AG20443 (cell line): ENCODE measurements at places on chromosomes 3 and 15.
A peak's percentile ranks its signal among the peaks of the same experiment; 100 is the strongest.

- DNase-seq, result no peak
Measured at GRCh38 chr15:76440441-76440840, 103.9 kb downstream of the ISL2 start.

DNA sequence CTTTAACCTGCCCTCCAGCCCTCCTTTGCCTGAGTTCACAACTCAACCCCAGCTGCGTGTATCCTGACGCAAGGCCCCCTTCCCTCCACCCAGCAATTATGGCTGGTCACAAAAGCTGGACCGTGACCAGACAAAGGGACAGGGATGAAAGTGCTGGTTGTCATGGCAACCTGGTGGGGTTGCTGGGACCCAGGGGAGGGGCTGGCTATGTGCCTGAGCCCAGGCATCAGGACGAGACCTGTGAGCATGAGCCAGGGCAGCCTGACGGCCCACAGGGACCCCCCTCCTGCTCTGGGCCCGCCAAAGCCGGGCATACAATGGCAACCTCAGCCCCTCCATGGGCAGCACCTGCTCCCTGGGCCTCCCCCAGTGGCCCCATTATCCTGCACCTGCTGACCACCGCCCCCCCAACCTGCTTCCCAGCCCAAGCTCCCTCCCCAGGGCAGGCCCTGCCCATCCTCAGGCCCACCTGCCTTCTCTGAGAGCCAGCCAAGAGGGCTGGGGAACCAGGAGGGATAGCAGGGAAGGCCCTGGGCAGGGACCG is 4.5 kb upstream of the DNAH1 start:
- no peak for DNase-seq

DNA sequence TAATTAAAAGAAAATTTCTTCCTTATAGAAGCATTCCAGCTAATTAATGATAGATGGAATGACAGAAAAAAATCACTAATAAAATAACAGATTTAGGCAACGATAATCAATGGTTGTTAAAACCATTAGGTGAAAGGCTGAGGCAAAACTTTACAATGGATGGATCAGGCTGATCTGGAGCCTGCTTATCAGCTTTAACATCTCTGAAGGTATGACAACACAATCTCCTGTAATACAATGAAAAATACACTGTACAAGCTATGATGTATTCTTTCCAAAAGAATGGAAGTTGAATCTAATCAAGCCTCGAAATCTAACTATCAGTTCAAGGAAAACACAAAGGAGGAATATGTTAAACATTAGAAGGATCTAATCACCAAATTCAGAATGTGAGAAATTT is 39.3 kb downstream of the EMC4 start:
- DNase-seq, result no peak

DNA sequence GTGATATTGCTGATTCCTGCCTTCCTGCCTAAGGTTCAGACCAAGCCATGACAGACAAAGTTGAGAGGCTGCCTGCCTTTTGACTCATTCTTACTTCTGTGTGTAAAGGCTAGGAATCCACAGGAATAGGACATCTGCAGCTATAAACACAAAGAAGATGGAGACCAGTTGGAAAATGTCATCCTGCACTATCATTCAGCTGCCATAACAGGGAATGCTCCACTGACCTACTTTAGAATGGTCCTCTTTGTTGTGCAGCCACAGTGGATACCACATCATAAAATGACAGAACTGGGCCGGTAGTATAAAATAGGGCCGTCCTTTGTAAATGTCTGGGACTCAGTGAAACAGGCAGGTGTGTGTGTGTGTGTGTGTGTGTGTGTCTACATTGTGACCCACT is 75.1 kb downstream of the STAC start:
- no peak for DNase-seq

GRCh38 chr3:172646439-172647015 is 64.3 kb downstream of the NCEH1 start:
- DNase-seq, result no peak

GRCh38 chr3:13192471-13193213 is 119.4 kb upstream of the IQSEC1 start:
- DNase-seq, result peak; percentile 57

DNA sequence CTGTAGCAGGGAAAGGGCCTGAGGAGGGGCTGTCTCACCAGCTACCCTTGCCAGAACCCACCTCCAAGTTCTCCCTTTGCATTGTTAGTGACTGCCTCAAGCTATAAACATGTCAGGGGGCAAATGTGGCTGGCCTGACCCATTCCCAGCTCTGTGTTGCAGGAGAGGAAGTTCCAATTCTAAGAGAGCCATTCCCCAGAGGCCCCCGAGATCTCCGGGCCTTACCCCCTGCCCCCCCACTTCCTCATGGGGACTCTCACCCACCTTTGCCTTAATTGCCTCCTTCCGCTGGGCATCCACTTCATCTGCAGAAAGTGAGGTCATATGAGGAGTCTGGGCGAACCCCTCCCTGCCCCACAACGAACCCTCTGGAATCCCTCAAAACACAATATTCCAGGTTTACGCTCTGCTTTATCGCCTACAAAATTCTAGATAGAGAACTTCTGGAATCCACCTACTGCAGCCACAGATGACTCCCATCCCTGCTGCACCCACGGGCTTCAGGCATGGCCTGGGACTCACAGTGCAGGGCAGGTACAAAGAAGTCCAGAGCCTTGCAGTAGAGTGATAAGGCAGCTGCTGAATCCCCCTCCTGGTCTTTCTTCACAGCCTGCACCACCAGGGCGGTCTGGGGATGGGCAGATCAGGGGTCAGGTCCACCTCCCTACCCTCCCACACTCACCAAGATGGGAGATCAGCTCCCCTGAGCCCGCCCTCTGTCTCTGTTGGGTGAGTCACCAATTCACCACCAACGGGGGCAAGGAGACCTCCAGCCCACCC is 4.0 kb downstream of the ULK3 start:
- no peak for DNase-seq

DNA sequence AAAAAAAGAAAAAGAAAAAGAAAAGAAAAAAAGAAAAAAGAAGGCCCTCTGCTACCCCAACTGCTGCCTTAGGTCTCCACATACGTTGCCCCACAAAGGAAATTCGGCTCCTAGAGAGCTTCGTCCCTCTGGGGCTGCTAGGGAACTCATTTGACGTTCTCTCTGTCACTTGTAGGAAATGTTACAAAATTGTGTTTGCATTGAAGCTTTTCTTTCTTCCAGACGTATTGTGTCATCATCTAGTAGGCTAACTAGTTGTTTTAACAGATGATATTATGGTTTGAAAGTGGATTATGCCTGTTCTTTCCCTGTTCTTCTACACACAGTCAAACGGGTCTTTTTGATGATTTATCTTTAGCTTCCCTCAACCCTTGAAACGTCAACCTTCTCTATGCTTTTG is 125.3 kb downstream of the BDH1 start:
- no peak for DNase-seq

- peak; percentile 92 for DNase-seq
Measured at GRCh38 chr15:45166834-45167630, 20.7 kb downstream of the SHF start.

DNA sequence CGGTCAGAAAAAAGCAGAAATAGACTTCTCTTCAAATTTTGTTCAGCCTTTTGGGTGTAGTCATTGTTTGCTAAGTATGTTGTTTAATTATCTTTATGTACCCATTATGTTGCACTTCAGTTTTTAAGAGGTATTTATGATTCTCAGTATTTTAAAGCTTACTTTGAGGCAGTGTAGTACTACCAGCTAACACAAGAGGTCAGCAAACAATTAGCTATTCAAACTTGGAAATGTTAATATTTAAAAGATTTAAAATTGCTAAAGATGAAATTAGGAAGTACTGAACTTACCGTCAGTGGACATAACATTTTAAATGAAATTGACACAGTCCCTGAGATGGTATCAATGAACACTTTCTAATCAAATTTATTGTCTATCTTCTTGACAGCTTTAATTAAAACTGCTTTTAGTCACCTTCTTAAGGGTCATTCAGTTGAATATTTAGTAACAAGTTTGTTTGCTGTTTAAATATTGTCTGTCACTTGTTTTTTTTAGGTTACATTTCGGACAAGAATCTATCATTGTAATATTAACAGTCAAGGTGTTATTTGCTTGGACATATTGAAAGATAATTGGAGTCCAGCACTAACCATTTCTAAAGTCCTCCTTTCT is 28.1 kb downstream of the NKIRAS1 start:
- peak; percentile 26 for DNase-seq

GRCh38 chr15:88681610-88682221 is 42.9 kb downstream of the ISG20 start:
- DNase-seq, result peak; percentile 71

DNA sequence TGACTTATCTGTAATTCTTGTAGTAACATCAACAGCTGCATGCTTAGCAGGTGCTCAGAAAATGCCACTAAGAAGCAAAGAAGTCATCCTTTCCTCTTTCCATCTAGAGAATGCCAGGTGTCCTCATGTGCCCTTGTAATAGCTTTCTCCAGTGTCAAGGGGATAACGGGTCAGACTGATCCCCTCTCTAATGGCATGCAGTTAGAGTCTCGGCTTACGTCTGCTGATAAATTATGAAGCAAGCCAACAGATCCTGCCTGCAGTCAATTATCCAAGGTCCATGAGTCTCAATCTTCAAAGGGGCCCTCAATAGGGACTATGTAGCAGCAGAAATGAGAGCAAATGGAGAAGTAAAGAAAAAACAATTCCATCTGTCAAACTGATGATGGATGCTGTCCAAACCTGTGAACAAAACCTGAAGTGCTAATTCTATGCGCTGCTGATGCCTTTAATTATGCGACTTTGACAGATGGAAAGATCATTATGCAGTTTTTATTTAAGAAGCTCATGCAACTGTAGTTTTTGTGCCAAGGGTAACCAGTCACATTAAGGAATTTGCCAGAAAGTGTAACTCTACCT is 162.8 kb upstream of the PEX5L start:
- no peak for DNase-seq

GRCh38 chr3:3739330-3740060 is 59.7 kb upstream of the LRRN1 start:
- DNase-seq, result no peak

DNA sequence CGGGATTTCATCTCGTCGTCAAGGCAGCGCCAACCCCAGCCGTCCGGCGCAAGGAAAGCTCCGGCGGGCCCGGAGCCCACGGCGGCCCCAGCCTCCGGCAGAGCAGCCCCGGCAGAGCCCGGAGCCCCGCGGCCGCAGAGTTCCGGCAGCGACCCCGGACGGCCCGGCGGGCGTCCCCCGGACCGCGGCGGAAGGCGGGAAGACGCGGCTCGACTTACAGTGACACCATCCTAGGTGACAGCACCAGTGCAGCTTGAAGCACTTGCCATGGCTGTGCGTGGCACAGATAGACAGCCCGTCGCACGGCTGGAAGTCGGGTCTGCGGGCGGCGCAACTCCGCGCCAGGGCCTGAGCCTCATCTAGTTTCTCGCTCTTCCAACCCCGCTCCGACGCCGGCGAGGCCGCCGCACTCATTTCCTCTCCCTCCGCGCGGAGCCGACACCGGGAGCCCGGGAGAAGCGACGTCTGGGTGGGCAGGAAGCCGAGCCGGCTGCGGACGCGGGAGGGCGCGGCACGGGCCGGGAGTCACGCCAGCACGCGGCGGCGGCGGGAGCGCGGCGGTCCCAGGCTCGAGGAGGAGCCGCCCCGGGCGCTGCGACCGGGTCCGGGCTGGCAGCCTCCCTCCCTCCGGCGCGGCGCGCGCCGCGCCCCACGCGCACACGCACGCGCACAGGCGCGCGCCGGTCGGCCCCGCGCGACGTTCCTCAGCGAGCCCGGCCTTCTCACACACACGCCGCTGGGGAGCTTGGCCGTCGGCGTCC is at the start of gene C3orf70:
Gene C3orf70, minus strand, starts transcription at position 651 of the 761 bp plus-strand sequence. Its CDS starts 237 bp downstream, at position 414.
- peak; percentile 82 for DNase-seq

- no peak for DNase-seq
Measured at GRCh38 chr3:82293435-82293834, 532.0 kb upstream of the GBE1 start.

GRCh38 chr3:117103675-117104074 is 394.1 kb downstream of the TUSC7 start:
- no peak for DNase-seq

- no peak for DNase-seq
Measured at GRCh38 chr15:43274136-43274535, 7.4 kb upstream of the TGM5 start.

GRCh38 chr3:2888592-2888991 is 221.6 kb downstream of the IL5RA start:
- DNase-seq, result no peak

GRCh38 chr3:69339760-69340159 is 46.1 kb downstream of the FRMD4B start:
- no peak for DNase-seq

GRCh38 chr15:38748710-38749109 is 184.1 kb upstream of the RASGRP1 start:
- no peak for DNase-seq

GRCh38 chr15:45441036-45441435 is 62.7 kb upstream of the GATM start:
- DNase-seq, result no peak

GRCh38 chr3:42476225-42477125 is 26.0 kb upstream of the VIPR1 start:
- peak; percentile 33 for DNase-seq

DNA sequence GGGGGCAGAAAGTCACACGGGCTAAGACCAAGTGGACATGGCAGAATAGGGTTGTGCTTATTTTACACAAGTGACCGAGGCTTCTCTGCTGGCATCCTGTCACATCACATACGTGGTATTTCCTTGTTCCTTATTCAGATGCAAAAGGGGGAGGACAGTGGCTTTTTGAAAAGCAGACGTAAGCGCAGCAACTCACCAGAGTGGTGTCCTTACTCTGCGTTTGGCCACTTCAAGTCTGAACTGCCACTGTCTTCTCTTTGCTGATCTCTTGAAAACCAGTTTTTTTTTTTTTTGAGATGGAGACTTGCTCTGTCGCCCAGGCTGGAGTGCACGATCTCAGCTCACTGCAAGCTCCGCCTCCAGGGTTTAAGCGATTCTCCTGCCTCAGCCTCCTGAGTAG is 113.2 kb downstream of the SOX2 start:
- no peak for DNase-seq

- peak; percentile 56 for DNase-seq
Measured at GRCh38 chr3:107184375-107184774, 192.9 kb upstream of the CCDC54 start.

DNA sequence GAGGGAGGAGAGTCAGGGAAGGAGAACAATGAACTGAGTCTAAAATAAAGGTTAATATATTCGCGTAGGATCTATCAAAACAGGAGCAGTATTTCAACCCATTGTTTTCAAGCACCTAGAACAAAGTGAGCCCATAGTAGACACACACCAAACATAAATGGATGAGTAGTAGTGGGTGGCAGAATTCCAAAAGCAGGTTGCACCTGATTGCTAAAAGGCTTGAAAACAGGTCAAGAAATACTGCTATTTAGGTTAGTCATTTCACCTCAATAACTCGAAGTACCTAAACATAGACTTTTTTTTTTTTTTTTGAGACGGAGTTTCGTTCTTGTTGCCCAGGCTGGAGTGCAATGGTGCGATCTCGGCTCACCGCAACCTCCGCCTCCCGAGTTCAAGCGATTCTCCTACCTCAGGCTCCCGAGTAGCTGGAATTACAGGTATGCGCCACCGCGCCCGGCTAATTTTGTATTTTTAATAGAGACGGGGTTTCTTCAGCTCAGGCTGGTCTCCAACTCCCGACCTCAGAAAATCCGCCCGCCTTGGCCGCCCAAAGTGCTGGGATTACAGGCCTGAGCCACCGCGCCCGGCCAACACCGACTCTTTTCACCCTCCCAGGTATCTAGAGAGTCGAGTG is 855 bp upstream of the ABHD5 start:
- no peak for DNase-seq

GRCh38 chr15:74245342-74245931 is 9.3 kb downstream of the CCDC33 start:
- DNase-seq, result peak; percentile 29
